Fibroblast of the conjunctiva (primary cell): ENCODE measurements at places on chromosomes 2 and 18.

GRCh38 chr2:204722691-204723090 is 177.4 kb downstream of the PARD3B start:
- DNase-seq, result no peak

DNA sequence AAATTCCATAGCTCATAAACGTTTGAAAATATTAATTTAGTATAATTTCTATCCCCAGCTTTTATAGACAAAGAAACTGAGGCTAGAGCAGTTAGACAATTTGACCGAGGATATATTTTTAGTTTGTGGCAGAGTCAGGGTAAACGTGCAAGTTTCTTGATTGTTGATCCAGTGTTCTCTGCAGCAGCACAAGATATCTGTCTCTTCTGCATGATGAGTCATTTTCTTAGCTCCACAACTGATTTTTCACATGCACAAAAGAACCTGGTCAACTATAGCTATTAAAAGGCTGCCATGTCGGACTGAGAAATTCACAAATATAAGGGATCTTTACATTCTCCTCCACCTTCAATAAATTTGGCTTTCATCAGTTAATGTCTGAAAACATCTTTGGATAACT is 143.4 kb upstream of the CYP26B1 start:
- no peak for DNase-seq

- DNase-seq, result no peak
These were observed 89.1 kb upstream of the ID2 start for GRCh38 chr2:8592736-8593135.

GRCh38 chr2:205772983-205773382 is 90.7 kb downstream of the NRP2 start:
- no peak for DNase-seq

- no peak for DNase-seq
These were observed 77.9 kb upstream of the PHLPP1 start for GRCh38 chr18:62637403-62637802.

DNA sequence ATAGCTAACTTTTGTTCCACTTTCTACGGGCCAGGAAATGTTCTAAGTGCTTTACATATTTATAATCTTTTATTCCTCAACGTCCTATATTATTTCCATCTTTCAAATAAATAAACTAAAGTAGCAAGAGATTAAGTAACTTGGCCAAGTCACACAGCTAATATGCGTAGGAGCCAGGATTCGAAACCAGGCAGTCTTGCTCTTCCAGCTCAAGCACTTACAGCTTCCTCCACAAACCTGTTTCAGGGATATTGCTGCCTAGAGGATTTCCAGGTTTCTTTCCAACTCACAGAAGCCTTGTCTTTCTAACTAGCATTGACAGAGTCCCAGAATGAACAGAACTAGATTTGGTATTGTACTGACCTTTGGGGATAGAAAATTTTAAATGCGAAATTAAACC is 102.5 kb downstream of the FIGN start:
- DNase-seq, result no peak

- no peak for DNase-seq
These were observed 310.6 kb downstream of the GBX2 start for GRCh38 chr2:235857598-235857997.

DNA sequence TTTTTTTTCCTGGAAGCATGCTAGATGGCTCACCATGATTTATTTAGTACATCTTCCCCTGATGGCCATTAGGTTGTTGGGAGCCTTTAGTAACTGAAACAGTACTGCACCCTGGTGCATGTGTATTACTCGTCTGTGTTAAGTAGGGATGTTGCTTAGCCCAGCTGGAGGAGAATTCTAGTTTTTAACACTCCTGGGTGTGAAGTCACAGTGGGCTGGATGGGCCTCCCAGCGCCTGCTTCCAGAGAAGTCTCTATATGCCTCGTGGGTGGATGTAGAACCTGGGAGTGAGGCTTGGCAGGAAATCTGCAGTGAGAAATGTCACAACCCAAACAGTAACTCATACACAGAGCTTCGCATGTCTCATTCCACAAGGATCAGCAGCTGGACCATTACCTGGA is 28.9 kb upstream of the NT5DC4 start:
- no peak for DNase-seq

DNA sequence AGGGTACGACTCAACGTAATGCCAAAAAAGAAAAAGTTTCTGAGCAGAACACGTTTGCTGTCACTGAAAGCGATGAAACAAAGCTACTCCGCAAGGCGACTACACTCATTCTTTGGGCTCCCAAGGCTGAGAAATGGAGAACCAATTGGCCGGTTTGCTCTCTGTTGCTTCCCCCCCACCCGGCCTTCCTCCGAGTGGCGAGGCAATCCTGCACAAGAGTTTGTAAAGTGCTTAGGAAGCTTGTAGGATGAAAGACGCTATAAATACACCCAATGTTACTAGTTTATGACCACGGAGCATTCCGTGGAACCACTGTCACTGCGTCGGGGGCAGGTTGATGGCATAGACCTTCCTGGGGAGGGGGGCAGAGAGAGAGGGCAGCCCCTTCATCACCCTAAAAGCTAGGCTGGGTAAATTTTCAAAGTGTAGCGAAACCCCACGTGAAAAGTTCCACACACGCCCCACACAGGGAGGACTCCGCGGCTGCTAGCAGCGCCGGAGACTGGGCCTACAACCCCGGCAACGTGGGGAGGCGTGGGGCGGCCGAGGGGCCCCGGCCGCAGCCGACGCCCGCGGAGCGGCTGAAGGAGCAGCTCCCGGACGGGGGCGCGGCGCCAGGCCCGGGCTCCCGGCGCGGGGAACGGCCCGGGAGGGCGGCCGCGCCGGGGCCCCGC is 915 bp downstream of the CUL3 start:
- DNase-seq, result no peak

DNA sequence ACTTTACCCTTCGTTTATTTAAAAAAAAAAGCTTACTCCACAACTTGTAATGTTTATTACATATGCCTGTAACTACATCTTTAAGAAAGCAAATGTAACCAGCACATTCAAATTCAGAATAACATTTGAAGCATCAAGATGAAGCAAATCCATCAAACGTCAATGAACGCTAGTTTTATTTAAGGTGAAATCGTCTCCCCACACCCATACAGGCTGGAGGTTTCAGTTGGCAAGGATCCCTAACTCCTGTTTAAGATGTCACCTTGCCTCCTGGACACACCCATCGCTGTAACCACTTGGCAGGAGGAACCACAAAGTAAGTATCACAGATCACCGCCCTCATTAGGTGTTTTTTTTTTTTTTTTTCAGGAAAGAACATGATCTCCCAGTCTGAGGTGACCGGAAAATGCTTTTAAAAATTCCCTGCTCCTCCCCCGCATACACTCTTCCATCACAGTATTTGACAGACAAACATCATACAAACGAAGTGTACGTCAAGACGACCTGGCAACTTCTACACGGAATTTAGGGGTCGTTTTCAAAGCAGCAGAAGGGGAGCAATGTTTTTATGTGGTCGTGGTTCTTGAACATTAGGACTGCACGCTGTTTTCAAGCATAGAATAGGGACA is 19.7 kb upstream of the STPG4 start:
- DNase-seq, result no peak

DNA sequence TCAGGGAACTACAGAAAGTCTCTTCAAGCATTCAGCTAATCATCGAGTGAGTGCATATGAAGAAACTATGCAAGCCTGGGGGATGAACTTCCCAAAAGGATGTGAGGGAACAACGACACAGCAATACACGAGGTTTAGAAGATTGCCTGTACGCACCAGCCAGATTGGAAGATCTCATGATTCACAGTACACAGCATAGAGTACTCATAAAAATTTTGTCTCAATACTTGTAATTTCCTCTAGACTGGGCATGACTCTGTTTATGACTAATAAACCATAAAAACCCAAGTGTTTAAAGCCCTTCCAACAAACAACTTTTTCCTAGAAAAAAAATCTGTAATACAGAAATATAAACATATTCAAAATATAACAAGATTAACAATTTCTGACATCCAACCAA is 279.7 kb downstream of the KCNJ3 start:
- DNase-seq, result no peak

- DNase-seq, result no peak
These were observed 53.3 kb downstream of the ZEB2 start for GRCh38 chr2:144466637-144467036.

DNA sequence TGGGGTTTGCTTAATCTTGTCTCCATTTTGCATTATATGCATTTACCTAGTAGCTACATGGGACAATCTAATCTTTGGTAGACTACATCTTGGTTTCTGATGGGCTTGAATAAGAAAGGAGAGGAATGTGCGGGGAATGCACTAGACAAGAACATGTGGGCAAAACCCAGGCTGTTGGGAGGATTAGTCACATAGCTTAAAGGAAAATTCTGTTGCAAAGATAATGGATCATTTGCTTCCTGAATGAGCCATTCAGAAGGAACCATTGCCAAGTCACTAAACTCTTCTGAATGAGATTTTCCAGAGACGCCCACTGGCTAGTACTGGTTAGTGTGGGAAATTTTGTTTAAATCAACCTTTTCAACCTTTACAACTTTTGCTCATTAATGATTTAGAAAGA is 84.8 kb downstream of the OSBPL6 start:
- peak; percentile 34 for DNase-seq

- no peak for DNase-seq
These were observed 1950.4 kb downstream of the SUCLG1 start for GRCh38 chr2:82508702-82509101.

- DNase-seq, result no peak
These were observed 90.4 kb upstream of the NOSTRIN start for GRCh38 chr2:168712053-168712452.

DNA sequence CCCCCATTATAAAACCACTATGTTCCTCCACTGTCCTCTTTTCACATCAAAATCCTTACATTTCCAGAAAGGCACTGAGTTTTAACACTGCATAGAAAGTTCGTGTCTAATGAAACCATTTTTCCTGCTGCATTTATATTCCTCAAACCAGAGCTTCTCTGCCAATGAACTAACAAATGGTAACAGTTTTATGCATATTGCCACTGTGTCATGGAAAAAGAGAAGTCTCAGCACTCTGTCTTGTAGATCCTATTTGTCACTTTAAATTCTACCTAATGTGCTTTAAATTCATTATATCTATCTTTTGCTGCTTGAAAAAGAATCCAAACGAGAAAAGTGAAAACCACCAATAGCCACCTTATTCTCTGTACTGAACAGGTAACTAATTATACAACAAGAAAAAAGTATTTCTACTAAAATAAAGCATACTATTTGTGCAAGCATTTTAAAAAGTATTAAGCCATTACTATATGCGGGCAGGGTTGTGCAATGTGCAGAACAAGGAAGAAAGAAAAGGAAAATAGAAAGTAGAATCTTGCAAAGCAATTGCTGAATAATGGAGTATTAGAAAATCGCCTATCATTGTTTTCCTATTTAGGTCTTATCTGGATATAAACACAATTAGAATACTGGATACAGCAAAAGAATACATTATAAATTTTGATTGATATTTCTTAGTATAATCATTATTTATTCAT is 328.9 kb downstream of the ZEB2 start:
- no peak for DNase-seq

GRCh38 chr2:152031747-152032306 is 67.0 kb downstream of the CACNB4 start:
- no peak for DNase-seq

- no peak for DNase-seq
These were observed 89.2 kb downstream of the SOCS6 start for GRCh38 chr18:70377857-70378701.
